ENCODE measurements at places on chromosomes 5 and 9. TPM values are rescaled to one million over a fixed set of nuclear protein-coding genes. Genes with fewer than 3 reads are reported as not detected.
A peak's percentile ranks its signal among the peaks of the same experiment; 100 is the strongest.

GRCh38 chr9:127694890-127695720 lies 11.7 kb upstream of the CFAP157 start:
- no peak for DNase-seq

DNA sequence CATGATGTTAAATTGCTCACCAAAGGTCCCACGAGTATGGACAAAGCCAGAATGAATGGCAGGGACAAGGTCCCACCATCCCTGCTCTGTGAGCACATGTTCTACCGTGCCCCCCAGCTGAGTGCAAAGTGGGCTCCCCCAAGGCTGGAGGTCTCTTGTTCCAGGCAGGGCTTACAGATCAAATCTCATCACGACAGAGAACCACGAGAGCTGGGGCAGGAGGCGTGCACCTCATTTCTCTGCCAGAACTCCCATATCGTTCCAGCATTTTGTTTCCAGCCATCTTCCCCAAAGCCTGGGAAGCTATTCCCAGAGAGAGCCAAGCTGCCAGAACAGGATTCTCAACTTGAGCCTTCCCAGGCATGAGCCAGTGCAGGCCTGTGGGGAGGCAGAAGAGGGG lies 108.5 kb downstream of the ZNF354C start:
- peak; percentile 3 for DNase-seq

DNA sequence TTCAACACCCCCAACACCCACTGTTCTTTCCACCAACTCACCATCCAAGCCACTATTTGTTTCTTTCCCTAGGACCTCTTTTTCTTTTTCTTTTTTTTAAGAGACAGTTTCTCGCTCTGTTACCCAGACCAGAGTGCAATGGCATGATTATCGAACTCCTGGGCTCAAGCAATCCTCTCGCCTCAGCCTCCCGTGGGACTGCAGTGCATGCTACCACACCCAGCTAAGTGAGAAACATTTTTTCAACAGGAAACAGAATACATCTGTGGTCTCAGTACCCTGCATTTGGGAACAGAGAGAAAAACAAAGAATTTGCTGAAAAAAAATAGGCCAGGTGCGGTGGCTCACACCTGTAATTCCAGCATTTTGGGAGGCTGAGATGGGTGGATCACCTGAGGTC lies 24.6 kb downstream of the B4GALT1 start:
- DNase-seq = no peak

- no peak for DNase-seq
These were observed 18.2 kb upstream of the DAB2IP start for GRCh38 chr9:121633119-121633714.

DNA sequence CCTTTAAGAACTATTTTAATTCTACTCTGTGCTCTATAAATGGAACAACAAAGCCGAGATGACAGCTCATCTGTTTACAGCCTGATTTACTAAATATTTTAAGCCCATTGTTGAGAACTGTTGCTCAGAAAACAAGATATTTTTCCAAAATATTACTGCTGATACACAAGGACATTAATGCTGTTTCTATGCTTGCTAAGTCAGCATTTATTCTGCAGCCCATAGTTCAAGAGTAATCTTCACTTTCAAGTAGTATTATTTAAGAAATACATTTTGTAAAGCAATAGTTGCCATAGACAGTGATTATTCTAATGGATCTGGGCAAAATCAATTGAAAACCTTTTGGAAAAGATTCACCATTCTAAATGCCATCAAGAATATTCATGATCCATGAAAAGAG lies 208.3 kb downstream of the CDH12 start:
- no peak for DNase-seq

- peak; percentile 52 for DNase-seq
These were observed 75.0 kb downstream of the HMHB1 start for GRCh38 chr5:143886651-143887638.

DNA sequence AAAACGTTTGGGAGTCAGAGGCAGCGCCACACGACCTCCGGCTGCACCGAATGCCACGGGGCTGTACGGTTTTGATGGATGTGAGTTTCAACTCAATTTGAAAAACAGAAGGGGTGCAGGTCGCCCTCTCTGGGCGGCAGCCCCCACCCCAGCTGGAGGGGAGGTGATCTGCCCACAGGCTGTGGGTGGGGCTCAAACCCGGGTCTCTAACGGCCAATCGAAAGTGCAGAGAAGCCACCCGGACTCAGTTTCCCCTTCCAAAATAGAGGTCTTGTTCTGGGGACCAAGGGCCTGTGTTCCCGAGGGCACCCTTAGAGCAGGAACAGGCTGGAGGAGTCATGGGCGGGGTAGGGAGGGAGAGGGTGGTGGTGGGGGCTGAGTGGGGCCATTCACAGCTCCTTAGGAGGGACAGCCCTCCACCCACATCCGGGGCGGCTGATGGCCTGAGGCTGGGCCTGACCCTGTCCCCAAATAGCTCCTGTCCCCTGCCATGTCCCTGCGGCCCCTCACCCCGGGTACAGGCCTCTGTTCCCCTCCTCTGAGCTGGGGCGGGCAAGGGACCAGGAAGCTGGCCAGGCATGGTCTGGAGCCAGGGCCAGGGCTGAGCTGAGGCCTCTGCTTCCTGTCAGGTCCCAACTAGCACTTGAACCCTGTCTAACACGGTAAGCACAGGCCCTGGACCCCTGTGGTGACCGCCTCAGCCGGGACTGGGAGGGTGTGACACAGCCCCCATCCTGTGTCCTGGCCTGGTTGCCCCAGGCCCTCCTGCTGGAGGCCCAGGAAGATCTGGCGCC lies 22.6 kb upstream of the NOTCH1 start:
- DNase-seq = no peak

DNA sequence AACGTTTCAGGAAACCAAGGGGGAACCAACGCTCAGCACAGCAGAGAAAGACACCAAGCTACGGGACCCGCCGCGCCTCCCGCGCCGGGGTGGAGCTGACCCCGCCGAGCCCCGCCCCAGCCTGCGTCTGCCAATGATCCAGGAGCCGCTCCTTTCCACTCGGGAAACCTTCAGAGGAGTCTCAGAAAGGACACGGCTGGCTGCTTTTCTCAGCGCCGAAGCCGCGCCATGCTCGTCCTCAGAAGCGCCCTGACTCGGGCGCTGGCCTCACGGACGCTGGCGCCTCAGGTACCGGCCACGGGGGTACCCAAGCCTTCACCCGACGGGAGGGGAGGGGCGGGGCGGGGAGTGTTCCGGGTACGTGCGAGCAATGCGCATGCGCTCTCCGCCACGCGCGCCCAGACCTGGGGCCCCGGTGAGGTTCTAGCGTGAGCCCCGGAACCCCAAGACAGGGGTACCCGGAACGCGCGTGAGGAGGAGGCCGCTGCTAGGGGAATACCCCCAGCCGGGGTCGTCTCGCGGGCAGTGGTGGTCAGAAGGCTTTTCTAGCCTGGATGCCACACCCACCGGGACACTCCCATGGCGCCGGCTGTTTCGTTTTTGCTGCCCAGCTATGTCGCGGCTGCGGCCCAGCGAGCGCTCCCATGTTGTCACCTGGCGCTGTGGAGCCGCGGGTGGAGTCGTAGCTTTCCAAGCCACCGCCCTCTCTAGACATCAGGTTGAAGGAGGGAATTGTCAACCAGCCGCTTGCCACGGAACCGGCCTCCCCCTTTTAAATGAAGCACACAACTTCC lies at the start of gene NIPSNAP3A:
TSS of gene NIPSNAP3A (plus strand) at position 119 of the 794 bp plus-strand sequence. CDS start at position 229, 110 bp downstream.
- DNase-seq = peak; percentile 92

GRCh38 chr5:107977550-107978071 lies 306.9 kb upstream of the EFNA5 start:
- DNase-seq = no peak

- DNase-seq = peak; percentile 97
These were observed at the start of gene GALT for GRCh38 chr9:34646211-34647083. TSS of gene GALT (plus strand) at chr9:34646675. CDS start at chr9:34646705, 30 bp downstream.

GRCh38 chr5:111337133-111337532 lies 112.9 kb downstream of the CAMK4 start:
- no peak for DNase-seq

DNA sequence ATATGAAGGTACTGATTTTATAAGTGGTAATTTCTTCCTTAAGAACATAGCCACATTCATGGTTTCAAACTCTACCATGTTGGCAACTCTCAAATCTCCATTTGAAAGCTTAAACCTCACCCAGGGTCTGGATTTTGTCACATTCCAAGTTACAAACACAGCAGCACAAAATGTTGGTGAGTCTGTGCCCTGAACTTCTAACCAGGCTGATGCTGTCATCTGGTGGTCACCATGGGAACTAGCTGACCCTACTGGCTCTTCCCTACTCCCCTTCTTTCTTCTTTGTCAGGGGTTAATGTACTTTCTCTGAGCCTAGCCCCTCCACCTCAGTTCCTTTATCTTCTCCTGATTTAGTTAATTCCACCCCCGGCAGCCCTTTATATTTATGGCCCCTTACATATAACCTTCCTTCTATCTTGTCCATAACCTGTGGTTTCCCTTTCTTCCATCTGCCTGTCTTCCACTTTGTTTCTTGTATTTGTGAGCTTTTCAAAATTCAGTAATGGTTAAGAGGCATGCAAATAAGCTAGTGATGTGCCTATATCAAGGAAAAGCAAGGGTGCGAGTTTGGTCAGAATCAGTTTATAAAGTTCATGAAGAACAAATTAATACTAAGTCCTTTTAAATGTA lies 35.9 kb downstream of the TGFBR1 start:
- no peak for DNase-seq

DNA sequence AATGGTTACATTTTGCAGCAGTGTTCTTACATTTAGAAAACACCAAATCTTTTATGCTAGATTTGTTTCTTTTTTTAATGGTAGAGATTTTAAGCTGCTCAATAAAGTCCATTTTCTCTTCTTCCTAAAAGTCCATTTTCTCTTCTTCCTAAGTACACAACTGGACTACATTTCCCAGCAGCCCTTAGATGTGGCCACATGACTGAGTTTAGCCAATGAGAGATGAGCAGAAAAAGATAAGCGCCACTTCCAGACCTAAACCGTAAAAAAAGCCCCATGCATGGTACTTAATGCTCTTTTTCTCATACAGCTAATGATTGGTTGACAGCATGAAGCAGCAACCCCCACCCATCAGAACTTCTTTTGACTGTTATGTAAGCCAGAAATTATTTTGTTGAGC lies 206.7 kb downstream of the FAM114A2 start:
- no peak for DNase-seq

GRCh38 chr9:136728548-136729123 lies 14.1 kb downstream of the LCN10 start:
- peak; percentile 56 for DNase-seq

DNA sequence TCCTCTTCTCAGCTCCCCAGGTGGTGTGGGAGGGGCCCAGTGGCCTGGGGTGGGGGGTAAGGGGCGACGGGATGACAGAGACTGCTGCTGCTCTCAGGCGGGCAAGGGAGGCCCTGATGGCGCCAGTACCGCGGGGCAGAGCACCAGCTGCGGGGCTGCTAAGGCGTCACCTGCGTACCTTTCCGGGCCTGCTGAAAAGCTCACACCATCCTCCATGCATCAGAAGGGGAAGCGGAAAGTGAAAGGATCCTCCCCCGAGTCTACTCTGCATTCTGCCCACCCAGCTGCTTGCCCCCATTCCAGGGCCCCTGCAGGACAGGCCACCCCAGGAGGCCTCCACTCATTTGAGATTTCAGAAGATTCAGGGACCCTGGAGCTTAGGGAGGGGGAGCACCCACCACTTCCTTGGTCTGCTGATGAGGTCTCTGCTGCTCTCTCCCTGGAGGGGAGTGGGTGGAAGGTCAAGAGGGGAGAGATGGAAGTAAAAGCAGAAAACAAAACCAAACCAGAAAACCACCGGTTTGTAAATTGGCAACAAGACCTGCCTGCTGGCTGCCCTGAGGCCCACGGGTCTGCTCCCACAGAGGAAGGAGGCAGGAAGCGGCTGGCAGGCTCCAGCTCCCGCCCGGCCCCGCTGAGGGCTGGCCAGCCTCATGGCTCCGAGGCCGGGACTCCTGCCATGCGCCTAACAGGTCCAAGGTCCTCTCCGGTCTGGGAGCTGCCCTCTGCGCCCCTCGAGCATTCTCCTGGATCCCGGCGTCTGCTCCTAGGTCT lies 33.6 kb downstream of the PRRT1B start:
- no peak for DNase-seq

GRCh38 chr9:95772320-95773052 lies 103.0 kb upstream of the ERCC6L2 start:
- no peak for DNase-seq

DNA sequence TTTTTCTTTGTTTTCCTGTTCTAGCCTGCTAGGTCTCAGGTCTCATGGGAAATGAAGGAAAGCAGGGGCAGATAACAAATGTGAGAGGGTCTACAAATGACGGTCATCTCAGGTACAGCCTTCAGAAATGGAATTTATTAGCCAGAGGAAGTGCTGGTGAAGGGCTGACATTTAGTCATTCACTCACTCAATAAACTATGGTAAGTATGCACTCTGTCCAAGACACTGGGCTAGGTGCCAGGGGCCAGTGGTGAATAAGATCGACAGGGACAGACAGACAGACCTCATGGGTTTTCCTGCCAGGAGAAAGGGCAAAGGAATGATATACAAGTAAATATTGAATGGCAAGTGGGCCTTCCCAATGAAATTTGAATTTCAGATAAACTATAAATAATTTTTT lies 6.3 kb downstream of the PDE6A start:
- DNase-seq = no peak

DNA sequence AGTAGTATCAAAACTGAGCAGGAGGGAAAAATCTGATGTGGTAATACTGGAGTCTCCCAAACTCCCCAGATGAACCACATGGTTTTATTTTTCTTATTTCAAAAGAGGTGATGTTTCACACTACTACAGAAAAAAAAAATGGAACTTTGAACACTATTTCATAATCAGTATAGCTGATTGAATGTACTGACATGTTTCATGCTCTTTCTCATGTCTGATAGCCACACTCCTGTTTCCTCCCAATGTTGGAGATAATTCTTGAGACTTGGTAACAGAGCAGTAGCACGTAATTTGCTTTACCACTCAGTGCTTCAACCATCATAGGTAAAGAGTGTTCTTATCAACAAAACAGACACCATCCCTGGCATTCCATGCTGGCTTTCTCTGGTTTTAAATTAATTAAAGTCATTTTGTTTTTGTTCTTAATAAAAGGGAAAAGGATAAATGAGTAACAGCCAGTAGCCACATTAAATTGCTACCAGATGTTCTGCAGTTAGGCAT lies 85.2 kb downstream of the MUSK start:
- no peak for DNase-seq

DNA sequence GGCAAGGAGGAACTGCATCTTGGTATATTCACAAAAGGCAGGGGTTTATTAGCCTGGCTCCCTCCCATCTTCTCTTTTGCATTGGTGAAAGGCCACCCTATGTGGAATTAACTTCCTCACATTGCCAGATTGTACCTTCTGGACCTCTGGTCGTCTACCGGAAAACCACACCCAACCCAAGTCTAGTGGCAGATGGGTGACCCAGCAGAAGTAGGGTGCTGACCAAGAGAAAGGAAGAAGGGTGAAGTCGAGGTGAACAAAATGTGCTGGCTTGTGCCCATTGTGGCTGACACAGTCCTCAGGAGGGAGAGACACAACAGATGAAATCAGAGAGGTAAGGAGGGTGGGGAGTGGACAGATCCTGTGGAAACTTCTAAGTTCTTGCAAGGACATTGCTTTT lies 39.8 kb upstream of the DAP start:
- DNase-seq = no peak

The CHSY3 gene
- 4.7 TPM for total RNA-seq

The CDH10 gene
- 0.35 TPM for total RNA-seq

The NPR3 gene
- 35.8 TPM for total RNA-seq

The DRD1 gene
- 0.62 TPM for total RNA-seq

The PKN3 gene
- total RNA-seq = 11.1 TPM

The CER1 gene
- not detected for total RNA-seq

The FOXD4L4 gene
- total RNA-seq = 0.77 TPM

The PROB1 gene
- total RNA-seq = 0.86 TPM

The CDH9 gene
- not detected for total RNA-seq

The DIAPH1 gene
- total RNA-seq = 118 TPM

The PDCD1LG2 gene
- total RNA-seq = 9.0 TPM

The LIFR gene
- total RNA-seq = 110 TPM

The LURAP1L gene
- 29.2 TPM for total RNA-seq

The COL23A1 gene
- 1.2 TPM for total RNA-seq

All from lower lobe of right lung (tissue), 2 donors.